ENCODE measurements at places on chromosomes 6 and 20.
A peak's percentile ranks its signal among the peaks of the same experiment; 100 is the strongest.

GRCh38 chr6:48404927-48405326, 293.9 kb upstream of the PTCHD4 start:
- no peak for DNase-seq

DNA sequence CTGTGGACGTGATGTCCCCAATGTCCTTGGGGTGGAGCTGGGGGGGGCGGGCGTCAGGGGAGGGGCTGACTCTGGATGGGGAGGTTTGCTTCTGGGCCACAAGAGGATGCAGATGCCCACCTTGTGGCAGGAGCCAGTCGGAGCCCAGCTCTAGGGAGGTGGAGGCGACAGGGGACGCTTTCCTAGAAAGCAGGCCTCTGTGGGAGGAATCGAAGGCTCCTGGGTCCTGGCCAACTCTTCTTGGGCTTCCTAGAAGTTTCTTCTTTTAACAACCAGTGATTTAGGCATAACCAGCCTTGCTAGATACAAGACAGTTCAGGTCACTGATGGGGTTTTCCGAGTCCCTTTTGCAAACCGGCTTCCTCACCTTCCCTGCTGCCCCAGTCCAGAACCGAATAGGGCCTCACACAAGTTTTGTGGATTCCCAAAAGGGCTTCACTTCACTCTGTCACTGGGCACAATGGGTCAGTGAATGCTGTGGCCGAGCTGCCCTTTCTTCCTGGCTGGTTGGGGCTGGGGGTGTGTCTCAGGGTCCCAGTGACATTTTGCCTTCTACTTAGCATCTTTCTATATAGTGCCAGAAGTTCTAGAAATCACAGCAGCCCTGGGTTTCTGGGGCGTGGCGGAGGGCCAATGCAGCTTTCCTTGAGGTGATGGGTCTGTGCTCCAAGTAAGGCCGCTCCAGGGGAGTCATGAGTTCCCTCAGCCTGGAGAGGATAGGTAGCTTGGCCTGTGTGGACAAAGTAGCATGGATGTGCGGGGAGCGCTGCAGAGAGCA, 78.4 kb upstream of the FOXP4 start:
- no peak for DNase-seq

DNA sequence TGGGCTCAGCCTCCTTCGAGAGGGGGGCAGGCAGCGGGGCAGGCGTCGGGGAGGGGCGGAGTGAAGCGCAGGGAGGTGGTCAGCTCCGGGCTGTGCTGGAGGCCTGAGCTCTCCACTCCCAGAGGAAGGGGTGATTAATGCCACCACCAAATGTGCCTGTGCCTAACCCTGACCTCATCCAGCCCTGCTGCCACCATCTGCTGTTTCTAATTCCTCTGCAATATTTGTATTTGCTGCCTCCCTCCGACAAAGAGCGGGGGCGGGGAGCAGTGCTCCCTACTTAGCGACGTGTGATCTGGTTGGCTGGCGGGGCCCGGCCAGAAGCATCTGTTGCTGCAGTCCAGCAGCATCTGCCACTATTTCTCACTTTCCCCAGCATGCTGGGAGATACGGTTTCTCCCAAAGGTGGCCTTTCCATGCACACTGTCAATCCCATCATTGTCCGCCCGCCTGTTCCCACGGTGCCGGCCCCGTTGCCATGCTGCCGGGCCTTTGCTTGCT, 47.0 kb downstream of the DLL1 start:
- DNase-seq, result no peak

DNA sequence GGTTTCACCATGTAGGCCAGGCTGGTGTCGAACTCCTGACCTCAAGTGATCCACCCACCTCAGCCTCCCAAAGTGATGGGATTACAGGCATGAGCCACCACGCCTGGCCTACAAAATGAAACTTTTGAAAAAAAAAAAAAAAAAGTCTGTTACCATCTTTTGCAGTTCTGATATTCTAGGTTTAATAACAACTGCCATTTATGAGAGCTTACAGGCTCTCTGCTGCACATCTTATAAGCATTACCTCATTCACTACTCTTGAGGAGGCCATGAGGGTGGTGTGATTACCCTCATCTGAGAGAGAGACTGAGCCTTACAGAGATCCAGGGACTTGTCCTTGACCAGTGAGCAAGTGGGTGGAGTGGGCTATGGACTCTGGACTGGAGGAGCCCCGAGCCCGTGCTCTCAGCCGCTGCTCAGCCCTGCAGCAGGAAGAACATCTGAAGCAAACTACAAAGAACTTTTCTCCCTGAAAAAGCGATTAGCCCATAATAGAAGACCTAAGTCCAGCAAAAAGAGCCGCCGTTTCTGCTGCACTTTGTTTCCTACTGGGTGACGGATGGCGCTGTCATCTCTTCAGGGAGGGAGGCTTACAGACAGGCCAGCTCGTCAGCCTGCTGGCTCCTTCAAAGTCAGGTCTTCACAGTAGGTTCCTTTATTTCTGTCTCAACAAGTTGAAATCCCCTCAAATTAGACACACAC, 119.8 kb upstream of the AKAP12 start:
- no peak for DNase-seq

DNA sequence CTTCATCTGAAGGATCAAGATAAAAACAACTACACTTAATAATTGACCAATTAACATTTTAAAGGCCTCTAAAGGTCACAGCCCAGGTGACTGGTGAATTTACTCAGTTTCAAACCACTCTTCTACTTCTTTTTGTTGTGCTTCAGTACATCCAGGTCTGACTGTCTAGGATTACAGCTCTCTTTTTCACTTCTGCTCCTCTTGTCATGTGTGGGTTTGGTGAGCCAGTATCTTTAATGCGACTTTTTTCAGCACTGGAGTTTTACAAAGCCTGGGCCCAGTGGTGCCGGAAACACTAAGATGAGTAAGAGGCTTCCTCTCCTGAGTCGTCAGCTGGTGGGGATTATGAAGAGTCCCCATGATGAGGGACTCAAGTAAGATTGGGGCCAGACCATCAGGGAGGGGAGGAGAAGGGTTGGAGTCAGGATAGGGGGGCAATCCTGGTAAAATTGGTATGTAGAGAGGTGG, 27.0 kb downstream of the HECA start:
- DNase-seq, result no peak

GRCh38 chr20:47334022-47334551, 22.4 kb downstream of the ZMYND8 start:
- DNase-seq, result peak; percentile 97

GRCh38 chr6:3882866-3883265, 33.7 kb downstream of the FAM50B start:
- DNase-seq, result no peak

DNA sequence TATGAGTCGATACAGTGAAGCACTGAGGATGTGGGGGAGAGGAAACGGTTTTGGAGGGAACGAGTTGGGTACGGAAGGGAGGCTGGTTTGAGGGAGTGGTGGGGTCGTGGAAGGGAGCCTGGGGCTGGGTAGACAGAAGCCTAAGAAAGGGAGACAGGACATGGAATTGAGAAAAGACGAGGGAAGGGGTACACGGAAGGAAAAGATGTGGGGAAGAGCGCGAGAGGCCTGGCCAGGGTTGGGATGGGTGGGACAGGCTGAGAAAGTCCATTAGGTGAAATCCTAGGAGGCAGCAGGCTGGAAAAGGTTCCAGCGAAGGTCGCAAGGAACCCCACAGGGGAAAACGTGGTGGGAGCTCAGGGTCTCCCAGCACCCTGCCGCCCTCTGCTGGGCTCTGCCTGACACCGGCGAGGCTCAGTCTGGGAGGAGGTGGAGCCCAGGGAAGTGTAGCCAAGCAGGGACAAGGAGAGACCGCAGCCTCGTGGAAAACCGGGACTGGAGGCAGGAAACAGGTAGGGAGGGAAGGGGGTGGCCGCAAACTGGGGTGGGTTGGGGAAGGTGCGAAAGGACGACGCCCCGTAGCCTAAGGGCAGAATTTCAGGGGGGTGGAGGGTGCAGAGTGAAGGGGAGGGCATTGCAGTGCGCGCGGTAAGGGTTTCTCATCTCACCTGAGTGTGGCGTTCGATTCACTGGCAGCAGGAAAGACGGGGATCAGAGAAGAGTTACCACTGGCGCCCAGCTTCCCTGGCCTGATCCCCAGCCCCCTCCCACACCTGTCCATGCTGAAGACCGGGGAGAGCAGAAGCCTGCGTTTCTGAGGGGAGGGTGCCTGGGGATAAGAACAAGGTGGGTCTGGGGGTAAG, 4.3 kb downstream of the GABBR1 start:
- DNase-seq, result peak; percentile 66

- DNase-seq, result no peak
Measured at GRCh38 chr20:23122796-23123655, 36.9 kb upstream of the CD93 start.

DNA sequence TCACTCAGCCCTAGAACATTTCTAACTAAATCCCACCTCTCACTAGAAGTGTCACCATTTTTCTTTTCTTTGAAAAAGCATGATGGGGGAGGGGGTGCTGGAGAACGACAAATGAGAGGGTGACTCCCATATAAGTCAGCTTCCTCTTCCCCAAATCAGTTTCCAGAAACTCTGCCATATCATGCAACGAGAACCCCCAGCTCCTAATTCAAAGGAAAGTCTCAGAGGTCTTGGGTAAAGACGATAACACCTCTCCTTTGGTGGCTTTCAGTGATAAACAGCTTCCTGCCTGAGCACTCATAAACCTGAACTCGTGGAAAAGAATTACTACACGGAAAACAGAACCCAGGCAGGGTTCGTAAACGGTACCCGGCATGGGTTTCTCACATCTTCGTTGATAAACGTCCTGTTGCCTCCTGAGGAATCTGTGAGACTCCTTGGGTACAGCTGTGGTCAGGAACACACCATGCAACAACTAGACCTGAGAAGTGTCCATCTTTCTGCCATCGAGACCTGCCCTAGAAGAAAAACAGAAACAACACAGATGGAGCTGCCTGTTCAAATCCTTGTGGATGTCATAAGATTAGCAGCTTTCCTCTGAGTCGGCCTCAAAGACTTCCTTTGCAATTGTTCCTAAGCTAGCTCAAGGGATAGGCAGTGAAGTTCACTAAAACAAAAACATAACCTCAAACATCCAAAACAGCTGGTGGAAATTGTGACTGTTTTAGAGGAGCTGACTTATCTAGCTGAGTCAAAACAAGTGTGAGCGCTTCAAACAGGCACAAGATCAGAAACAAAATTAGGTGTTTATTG, 185.8 kb upstream of the PRDM1 start:
- DNase-seq, result peak; percentile 9

DNA sequence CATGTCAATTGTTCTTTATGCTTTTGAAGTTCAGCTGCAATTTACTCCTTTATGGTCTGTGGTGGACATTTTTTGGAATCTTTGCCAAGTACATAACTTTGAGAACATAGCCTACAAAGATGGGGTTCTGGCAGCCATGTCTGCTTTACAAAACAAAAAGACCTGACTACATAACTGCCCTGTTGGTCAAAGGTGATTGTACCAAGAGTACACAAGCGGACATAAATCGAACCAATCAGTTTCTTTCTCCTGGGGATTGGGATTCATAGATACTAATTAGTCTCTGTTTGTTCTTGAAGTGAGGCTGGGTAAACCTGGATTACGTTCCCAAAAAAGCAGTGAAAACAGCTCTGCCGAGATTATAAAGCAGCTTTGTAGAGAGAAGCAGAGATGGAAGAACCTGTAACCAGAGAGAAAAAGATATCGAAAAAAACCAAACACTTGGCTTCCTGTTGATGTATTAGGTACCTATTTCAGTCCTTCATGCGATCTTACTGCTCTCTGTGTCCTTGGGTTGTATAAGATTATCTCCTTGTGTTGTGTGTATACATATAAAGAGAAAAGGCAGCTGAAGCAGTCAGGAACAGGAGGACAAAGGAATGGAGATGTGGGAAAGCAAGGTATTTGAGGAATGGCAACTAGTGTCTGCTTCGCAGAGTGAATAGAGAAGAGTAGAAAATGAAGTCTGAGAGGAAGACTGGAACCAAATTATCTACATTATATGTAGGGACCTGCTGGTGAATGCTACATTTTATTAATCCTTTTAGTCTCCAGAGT, 2.7 kb upstream of the ZFAND3 start:
- DNase-seq, result no peak

DNA sequence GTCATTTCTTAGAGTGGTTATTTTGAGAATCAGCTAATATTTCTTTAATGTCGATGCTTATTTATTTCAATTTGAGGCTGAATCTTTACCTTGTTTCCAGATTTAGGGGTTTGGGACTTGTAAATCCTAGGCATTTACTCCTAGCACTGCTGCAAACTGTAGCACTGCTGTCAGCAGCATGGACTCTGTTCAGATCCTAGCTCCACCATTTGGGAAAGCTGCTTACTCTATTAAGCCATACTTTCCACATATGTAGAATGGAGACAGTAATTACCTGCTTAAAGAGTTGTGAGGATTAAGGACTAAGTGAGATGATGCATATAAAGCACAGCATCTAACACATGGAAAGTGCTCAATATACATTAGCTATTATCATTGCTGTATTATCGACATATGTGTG, 28.7 kb downstream of the TMEM242 start:
- DNase-seq, result no peak

- DNase-seq, result no peak
Measured at GRCh38 chr20:23095499-23095898, 9.4 kb upstream of the CD93 start.

GRCh38 chr6:151095538-151096254, 144.1 kb upstream of the AKAP12 start:
- no peak for DNase-seq

DNA sequence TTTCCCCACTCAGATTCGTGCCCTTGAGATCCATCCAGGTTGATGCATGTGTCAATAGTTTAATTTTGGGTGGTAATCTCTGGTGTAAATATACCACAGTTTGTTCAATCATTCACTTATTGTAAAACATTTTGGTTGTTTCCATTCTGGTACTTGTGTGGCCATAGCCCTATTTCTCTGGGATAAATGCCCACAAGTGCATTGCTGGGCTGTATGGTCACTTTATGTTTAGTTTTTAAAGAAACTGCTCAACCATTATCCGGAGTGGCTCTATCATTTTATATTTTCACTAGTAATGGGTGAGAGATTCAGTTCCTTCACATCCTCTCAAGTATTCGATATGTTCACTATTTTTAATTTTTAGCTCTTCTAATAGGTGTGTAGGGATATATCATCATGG, 60.7 kb upstream of the RNF24 start:
- no peak for DNase-seq

All from A172 (cell line).